ENCODE measurements at places on chromosomes 12 and 14.
A peak's percentile ranks its signal among the peaks of the same experiment; 100 is the strongest.

- DNase-seq, result no peak
These were observed 22.5 kb upstream of the MANSC4 start for GRCh38 chr12:27802511-27802910.

- no peak for DNase-seq
These were observed 37.6 kb downstream of the SYNE3 start for GRCh38 chr14:95478818-95479217.

GRCh38 chr12:112848972-112849371, 57.4 kb downstream of the RPH3A start:
- DNase-seq, result peak; percentile 13

GRCh38 chr12:41992022-41992421, 152.7 kb downstream of the GXYLT1 start:
- no peak for DNase-seq

- DNase-seq, result no peak
These were observed 35.7 kb downstream of the SIX6 start for GRCh38 chr14:60544659-60545058.

- no peak for DNase-seq
These were observed 379.3 kb downstream of the DPF3 start for GRCh38 chr14:72514660-72515025.

DNA sequence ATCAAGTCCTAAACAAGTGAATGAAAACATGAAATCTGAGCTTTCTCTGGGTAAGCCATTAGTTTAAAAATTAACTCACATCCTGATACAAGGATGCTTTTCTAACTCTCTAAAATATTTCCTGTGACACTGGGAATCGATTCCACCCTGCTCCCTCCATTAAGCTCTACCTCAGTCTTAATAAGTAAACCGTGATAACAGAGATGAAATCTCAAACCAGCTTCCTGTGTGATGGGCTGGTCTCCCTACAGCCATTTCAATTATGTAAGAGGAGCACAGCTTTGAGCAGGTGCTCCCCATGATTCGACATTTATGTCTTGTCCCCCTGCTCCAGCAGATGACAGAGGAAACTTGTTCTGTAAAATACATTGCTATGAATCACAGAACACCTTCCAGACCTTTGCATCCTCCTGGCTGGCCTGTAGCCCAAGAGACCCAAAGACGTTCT, 59.0 kb downstream of the GAS2L3 start:
- DNase-seq, result no peak

DNA sequence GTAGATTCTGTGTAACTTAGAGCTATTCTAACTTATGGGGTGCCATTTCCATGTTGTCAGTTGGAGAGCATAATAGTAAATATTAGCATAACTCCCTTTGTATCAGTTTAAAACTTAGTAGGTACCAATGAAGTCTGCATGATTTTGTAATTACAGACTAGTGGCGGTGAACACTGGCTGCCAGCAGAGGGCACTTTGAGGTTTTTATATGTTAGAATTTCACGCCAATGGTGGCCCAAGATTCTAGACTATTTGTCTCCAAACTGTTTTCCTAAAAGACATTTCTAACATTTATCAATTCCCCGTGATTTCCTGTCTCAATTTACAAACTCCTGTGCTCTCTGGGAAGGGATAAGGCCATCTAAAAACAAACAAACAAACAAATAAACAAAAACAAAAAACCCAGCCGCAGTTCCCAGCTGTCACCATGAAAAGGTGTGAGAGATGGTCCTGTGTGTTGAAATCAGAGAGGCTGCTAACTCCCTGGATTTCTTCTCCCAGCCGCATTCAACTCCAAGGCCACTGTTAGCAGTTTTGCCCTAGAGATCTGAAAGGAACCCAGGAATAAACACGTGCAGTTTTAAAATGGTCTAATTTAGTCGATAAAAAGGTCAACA, 57.6 kb downstream of the BRMS1L start:
- no peak for DNase-seq

GRCh38 chr12:43579206-43579605, 27.2 kb upstream of the ADAMTS20 start:
- DNase-seq, result no peak

- DNase-seq, result no peak
These were observed 50.5 kb downstream of the R3HDM2 start for GRCh38 chr12:57380300-57380699.

GRCh38 chr12:93668919-93669418, 8.2 kb upstream of the CRADD start:
- DNase-seq, result no peak

- no peak for DNase-seq
These were observed 66.1 kb downstream of the CHGA start for GRCh38 chr14:92988786-92989755.

DNA sequence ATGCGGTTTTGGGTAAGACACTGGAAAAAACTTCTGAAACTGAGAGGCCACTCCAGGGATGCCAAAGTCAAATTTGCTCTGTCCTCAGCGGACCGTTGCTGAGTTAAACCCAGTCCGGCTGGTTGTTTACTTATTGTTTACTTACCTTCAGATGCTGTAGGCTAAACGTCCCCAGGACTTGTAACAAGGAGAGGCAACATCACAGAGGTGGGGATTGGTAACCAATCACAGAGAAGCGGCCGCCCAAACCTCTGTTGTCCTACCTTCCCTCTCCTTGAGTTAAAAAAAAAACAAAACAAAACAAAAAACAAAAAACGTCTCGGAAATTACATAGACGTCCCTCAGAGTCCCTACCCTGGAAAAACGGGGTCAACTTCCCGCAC, 380 bp downstream of the ANO2 start:
- DNase-seq, result no peak
